ENCODE measurements at places on chromosomes 6 and 20.

- no peak for DNase-seq
These were observed 255.5 kb upstream of the NRSN1 start for GRCh38 chr6:23870496-23870895.

- DNase-seq, result no peak
These were observed 673 bp downstream of the MARCKS start for GRCh38 chr6:113857556-113858479.

DNA sequence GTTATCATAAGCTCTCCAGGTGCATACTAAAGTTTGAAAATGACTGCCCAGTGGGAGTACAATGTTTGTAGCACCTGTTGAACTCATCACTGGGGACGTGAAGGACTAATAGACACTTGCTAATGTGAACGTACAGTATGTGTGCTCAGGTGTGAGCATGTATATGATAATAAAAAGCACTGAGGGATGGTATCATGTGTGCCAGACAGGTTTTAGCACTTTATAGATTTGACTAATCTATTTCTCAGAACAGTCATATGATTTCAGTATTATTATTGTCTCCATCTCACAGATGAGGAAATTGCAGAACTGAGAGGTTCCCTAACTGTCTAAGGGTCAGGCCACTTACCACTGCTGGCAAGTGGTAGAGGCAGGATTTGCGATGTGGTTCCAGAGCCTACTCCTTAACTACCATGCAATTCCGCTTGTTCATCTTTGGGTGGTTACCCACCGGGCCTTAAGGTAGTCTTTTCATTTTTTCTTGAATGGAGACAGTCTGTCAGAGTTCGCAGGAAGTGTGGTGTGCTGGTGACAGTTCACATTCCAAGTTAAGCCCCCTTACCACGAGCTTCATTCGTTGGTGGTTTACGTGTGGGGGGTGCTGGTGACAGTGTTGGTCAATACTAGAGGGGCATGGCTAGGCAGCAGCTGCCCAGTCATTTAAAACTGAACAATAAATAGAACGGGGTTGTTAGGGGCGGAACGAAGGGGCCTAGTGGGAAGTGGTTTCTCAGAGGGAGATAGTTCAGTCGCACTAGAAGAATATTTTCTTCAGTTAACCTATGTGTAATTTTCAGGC is 46.8 kb downstream of the RREB1 start:
- DNase-seq, result no peak

DNA sequence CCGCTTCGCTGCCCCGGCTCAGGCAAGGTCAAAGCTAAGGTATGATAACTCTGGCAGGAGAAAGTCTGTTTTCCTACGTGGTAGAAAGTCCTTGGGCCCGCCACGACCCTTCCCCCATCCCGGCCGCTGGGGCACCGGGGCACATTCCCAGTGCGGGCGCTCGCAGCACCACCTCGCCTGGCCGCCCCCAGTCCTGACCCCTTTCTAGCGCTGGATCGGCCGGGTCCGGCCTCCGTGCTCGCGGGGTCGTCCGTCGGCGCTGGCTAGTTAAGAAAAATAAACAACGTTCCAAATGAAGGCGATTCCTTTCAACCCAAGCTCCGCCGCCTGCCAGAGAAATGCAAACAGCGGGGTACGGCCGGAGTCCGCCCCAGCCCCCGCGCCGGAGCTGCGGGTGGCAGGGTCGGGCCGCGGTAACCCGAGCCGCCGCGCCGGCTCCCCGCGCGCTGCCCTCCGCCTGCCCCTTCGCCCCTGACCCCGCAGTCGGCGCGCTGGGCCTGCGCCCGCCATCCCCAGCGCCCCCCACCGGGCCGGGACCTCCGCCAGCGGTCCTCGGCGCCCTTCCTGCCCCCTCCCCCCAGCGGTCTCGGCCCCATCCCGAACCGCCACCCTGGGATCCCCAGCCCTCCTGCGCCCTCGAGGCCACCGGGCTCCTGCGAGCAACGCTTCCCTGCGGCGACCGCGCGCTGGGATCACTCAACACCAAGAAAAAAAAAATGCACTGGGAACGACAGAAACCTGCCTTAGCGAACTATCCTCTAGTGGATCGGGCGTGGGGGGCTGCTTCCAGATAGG is 37.6 kb downstream of the NCR2 start:
- DNase-seq, result no peak

DNA sequence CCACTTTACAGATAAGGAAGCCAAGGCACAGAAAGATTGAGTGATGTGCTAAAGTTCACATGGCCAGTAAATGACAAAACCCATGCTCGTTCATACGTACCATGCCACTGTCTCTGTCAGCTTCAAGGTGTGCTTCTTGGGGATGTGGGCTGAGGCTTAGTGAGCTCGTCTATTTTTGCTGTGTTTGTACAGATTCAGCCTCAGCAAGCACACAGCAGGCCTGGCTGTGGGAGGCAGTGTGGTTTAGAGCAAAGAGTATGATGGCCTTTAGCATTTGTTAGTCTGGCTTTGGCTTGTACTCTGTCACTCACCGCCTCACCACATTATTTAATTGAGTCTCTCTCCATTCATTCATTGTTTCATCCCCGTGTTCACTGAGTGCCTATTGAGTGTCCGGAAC is 55.3 kb downstream of the BMP6 start:
- no peak for DNase-seq

- no peak for DNase-seq
These were observed 188.2 kb downstream of the ZFP64 start for GRCh38 chr20:52003415-52003814.

GRCh38 chr6:56757588-56757984 is 114.9 kb upstream of the DST start:
- no peak for DNase-seq

GRCh38 chr6:27452496-27452897 is 20.4 kb downstream of the ZNF184 start:
- DNase-seq, result no peak

DNA sequence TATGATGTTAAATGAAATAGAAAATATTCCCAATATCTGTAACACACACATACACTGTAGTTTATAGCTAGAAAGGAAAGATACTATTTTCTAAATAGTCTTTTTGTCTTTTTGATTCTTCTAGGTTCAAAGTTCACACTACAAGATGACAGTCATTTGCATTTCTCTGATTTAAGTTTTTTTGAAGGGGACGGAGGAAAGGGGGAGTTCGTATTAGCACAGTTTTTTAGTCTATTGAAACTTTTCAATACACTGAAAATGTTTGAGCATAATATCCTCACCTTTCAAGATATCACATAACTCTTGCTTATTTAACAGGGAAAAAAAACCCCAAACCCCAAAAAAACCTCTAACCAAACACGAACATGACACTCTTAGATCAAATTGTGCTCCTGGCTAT is 68.1 kb downstream of the BMP2 start:
- DNase-seq, result no peak

DNA sequence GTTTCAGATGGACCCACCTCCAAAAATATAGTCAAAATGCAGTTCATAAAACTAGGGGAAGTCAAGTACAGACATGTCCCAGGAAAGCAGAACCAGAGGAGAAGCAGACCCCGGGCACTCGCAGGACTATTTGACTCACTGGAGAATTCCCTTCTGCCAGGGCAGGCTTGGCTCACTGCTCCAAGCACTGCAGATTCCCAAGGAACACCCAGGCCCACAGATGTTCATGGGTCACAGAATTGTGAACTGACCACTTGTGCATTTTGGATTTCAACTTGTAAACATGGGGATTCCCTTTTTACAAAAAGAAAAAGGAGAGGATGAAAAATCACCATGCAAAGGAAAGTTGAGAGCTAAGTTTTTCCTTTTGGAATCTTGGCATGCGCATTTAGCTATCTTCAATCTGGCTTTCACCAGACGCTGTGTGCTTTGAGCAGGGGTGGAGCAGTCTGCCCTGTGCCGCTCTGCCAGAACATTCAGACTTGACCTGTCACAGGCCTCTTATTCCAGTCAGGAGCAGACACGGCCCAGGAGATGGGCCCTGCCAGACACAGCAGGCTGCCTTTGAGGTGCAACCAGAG is 237.5 kb upstream of the TAB2 start:
- no peak for DNase-seq

DNA sequence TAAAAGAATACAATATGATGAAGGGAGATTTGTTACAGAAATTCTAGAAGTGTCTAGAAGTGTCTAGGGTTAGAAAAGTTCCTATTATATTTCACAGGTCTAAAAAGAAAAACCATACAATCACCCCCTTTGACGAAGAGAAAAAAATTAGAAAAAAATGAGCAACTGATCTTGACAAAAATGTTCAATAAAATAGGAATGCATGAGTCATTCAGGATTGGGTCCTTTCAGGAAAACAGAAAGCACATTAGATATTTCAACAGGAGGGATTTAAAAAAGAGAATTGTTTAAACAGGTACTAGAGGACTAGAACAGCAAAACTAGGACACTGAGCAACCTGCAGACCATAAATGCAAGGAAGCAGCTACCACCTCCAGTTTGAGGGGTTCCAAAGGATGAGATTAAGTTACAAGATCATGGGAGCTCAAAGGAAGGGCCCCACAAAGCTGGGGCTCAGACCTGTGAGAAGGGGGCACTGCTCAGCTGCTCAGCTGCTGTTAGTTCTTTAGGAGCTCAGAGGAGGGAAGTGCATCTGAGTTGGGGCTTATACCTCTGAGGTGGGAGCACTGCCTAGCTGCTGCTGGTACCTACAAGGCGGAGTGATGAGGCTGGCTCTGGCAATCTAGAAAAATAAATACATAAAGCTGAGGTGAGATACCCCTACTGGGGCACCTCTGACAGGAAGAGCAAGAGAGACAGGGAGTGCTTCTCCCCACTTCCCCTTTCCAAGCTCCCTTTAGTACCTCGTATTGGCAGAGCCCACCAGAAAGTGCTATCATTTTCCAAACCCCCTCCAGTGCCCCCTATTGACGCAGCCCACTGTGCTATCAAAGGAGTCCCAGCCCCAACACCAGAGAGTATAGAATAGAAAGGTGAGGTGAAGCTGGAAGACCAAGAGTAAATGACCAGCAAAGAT is 27.1 kb upstream of the BEND6 start:
- DNase-seq, result no peak

DNA sequence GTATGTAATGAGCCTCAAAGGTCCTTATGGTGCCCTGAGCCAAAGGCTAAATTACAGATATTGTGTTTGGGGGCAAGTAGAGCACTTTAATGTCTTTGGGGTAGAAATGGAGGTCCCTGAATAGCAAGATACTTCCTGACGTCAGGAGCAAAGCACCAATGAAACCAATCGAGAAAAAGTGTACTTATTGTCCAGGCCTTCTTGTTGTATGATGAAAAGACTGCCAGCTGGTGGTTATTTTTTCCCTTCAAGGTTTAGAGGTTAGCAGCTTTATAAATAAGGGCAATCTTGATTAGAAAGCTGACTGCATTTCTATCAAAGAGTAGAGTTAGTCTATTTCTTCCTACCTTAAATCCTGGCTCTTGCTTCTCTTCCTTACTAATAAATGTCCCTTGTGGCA is 76.1 kb upstream of the HSF2 start:
- DNase-seq, result no peak
